ENCODE measurements at places on chromosomes 1 and 21.

- DNase-seq, result no peak
These were observed 931 bp upstream of the CLSTN1 start for GRCh38 chr1:9824702-9825089.

- DNase-seq, result no peak
These were observed 17.8 kb upstream of the TTC4 start for GRCh38 chr1:54697896-54698295.

- DNase-seq, result no peak
These were observed 107.3 kb downstream of the FNBP1L start for GRCh38 chr1:93554883-93555872.

GRCh38 chr21:42009018-42009830, 936 bp downstream of the ZBTB21 start:
- peak; percentile 27 for DNase-seq

DNA sequence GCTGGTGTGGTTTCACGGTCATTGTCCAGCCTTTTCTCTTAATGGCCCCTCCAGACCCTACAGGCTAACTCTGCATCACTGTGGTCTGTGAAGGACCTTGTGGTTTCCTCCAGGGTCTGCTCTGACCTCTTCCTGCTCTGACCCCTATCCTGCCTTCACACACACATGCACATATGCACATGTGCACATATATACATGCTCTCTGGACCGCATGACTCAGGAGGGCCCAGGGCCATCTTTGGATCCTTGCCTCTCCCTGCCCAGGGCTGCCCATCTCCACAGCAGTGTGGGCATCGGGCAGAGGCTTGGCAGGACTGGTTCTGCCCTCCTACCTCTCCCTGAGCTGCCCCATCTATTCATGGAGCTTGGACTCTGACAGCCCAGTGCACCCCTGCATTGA, 510.9 kb downstream of the PTPRU start:
- no peak for DNase-seq

DNA sequence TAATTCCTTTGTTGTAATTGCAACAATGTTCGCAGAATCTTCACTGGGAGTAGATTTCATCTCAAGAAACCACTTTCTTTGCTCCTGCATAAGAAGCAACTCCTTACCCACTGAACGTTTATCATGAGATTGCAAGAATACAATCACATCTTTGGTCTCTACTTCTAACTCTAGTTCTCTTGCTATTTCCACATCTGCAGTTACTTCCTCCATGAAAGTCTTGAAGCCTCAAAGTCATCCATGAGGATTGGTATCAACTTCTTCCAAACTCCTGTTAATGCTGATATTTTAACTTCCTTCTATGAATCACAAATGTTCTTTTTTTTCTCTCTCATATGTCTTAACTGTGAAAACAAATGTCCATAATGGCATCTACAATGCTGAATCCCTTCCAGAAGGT, 118.6 kb upstream of the RAB4A start:
- no peak for DNase-seq

- DNase-seq, result no peak
These were observed 3.6 kb downstream of the COL9A2 start for GRCh38 chr1:40313329-40313957.

DNA sequence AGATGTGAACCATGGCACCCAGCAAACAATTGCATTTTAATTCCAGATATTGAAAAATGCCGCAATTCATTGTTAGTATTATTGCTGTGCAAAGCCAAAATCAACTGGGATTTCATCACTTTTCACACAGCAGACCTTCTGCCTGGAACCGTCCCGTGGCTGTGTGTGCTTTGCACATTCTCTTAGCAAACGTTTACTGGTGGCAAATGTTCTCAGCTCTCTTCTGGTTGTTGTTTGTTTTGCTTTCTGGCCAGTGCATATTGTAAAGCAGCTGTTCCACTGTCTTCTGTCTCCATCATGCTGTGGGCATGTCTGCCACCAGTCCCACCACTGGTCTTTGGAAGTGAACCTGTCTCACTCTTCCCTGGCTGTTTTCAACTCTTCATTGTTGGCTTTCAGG, 19.8 kb upstream of the TTLL10 start:
- no peak for DNase-seq

DNA sequence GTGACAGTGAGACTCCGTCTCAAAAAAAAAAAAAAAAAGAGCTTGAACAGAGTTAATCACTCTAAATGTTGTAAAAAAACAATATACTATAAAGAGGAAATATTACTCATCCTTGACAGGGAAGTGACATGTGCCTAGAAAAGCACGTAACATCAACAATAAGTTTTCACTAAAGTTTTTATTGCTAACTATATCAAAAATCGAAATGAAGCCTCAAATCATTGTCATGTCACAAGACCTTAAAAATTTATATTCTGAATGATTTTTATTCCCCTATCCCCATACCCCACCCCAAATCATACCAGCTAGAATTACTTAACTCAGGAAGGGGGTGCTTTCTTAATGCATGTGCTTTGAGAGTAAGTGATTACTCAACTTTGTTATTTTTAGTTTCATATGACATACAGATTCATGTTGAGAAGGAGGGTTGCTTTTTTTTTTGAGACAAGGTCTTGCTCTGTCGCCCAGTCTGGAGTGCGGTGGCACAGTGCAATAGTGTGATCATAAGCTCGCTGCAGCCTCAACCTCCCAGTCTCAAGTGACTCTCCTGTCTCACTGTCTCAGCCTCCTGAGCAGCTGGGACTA, 53.6 kb upstream of the MUTYH start:
- peak; percentile 15 for DNase-seq
